ENCODE measurements at places on chromosomes 7 and 10.

- no peak for DNase-seq
Observed at GRCh38 chr10:120689777-120690529, 161.2 kb upstream of the WDR11 start.

GRCh38 chr7:134613623-134614347 lies 32.9 kb upstream of the BPGM start:
- DNase-seq = peak; percentile 100

DNA sequence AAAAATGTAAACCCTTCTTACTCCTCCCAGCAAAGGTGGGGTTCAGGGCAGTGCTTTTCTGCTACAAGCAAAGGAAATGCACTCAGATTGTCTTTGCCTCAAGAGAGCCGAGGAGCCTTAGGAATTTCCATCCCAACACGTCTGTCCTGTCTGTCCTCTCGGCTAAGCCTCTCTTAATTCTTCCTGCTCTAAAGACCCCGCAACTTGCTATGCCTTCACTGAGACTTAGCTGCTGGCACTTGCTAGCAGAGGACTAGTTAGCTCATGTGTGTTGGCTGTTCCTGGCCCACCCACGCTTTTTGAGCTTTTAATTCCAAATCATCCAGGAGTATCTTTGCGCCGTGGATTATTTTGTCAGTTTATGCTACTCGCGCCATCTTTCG lies 481 bp upstream of the NPM3 start:
- no peak for DNase-seq

DNA sequence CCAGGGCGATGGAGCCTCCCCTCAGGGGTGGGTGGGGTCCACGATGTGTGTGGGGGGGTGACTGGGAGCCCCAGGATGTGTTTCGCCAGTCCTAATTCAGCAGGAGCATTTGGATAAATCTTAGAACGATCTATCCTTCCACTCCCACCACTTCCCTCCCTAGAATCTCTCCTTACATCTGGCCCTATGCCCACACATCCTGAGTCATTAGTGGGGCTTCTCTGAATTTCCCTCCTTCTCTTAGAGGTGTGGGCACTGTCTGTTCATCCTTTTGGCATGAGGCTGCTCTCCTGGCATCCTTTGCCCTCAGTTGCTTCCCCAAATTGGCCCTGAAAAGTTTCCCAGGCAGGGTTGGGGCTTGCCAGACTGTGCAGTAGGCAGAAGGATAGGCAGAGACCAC lies 1.6 kb downstream of the GHRHR start:
- no peak for DNase-seq

DNA sequence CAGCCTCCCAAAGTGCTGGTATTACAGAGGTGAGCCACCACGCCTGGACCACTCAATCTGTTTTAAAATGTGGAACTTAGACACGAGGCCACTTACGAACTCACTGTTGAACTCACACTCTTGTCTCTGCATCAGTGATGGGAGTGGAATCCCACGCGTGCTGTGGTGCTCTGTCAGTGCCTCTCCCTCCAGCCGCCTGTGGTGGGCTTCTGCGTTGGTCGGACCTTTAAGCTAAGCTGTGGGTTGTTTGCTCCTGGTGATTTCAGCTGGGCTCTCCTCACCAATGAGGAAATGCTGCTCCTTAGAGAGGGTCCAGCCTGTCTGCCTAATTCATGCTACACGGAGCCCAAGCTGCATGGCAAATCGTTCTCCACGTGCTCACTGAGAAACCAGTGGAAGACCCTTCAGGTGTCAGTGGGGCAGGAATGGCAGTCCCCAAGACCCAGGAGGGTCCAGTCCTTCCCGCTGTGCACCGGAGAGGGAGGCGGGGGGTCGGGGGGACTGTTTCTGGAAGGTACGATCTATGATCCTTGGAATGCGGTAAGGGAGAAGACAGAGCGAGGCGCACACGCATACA lies 17.9 kb upstream of the PRKAR1B start:
- no peak for DNase-seq

DNA sequence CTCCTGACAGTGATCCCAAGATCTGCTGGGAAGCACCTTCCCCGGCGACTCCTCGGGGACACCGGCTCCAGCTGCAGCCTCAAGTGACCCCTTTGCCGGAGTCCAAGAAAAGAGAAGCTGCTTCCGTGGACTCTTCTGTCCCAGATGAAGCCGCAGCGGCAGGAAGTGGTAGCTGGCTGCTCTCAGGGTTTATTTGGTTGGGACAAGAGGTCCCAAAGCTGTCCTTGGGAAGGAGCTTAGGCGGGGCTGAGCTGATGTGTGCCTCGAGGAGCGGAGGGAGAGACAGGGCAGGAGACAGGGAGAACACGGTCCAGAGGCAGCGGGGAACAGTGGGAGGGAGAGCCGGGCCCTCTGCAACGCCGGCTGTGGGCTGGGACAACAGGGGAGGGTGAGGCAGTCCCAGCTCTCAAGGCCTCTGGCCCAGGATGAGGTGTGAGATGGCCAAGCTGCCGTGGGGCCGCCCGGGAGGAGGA lies 13.1 kb upstream of the FAM20C start:
- no peak for DNase-seq

DNA sequence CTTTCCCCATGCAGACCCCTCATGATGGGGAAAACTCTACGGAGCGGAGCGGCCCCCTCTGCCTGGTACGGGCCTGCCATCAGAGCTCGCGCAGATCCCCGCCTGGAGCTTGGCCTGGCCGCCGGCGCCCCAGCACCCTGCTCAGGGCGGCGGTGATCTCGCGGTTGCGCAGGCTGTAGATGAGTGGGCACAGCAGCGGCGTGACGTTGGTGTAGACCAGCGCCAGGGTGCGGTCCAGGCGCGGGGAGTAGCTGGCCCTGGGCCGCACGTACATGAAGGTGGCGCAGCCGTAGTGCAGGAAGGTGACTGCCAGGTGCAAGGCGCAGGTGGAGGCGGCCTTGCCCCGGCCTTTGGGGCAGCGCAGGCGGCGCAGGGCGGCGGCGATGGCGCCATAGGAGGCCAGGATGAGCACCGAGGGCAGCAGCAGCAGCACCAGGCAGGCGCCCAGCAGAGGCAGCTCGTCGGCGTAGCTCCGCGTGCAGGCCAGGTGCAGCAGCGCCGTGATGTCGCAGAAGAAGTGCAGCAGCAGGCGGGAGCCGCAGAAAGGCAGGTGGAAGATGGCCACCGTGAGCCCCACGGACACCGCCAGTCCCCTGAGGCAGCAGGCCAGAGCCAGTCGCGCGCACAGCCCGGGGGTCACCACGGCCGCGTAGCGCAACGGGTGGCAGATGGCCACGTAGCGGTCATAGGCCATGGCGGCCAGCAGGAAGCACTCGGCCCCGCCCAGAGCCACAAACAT lies 33.4 kb downstream of the TAS2R41 start:
- no peak for DNase-seq

DNA sequence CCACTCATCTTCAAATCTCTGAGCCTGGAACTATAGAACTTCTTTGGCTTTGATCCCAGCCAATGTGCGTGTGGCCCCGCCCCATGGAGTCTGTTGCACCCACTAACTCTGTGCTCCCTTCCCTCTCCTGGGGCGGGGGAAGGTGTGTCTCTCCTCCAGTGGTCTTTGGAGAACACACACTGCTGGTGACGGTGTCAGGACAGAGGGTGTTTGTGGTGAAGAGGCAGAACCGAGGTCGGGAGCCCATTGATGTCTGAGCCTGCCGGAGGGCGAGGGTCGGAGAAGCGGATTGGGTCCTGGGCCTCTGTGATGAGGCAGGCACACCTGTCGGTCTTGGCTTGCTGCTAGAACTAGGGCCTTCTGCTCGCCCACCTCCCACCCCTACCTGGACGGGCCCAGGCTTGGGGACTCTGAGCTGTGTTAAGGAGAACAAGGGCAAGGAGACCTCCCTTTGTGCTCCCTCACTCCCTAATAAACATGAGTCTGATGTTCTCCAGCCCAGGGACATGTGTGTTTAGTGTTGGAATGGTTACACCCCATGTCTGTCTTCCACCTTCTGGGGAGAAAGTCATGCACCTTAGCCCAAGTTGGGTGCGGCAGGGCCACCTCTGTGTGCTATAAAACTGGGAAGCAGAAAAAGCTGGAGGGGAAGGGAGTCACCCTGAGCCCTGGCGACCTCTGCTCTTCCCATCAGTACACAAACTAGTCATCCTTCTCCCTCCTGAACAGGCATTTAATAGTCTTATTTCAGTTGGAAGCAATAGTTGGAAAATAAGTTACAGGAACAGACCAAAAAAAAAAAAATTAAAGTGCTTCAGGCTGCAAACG lies 4.6 kb downstream of the TRAPPC14 start:
- DNase-seq = no peak

DNA sequence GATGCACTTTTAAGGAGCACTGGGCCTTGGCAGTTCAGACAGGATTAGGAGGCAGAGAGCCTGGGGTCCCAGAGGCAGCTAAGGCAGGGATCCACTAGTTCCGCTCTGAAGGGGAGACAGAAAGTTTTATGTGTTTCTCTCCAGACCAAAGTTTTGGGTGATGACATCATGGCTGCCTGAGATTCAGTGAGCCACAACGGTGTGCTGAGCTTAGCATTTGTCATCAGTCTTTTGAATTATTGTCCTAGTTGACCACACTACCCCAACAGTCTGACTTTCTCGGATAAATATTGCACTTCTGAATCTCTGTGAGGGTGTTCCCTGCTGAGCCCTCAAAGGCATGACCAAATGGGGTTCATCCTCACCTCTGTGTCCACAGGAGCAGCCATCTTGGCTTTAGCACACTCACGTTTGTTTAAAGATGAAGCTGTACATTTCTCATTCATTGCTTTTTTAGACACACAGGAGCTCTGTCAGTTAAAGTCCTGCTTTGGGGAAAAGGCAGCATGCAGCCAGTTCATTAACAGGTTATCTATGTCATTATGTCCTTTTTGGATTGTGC lies 297.7 kb upstream of the LRGUK start:
- DNase-seq = no peak

DNA sequence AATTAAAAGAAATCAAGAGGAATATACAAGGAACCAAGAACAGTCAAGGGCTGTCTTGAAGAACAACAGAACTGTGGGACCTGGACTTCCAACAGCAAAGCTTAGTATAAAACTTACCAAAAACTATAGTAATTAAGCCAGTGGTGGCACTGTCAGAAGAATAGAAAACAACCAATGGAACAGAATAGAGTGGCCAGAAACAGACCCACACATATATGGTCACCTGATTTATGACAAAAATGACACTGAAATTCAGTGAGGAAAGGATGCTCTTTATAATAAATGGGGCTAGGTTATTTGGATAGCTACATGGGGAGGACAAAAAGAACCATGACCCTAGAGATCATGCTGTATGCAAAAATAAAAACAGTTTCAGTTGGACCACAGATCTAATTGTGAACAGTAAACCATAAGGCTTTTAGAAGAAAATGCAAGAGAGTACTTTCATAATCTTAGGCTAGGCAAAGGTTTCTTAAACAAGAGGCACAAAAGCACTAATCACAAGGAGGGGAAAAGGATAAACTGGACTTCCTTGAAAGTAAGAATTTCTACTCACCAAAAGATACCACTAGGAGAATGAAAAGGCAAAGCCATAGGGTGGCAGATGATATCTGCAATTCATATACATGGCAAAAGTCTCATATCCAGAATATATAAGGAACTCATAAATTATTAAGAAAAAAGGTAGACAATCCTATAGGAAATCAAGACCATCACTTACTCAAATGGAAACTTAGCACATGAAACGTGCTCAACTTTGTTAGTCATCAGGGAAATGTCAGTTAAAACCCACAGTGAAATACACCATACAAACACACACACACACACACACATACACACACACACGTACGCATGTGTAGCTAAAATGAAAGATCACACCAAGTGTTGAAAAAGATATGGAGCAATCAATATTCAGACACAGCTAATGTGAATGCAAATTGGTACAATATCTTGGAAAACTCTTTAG lies 20.8 kb downstream of the HYCC1 start:
- no peak for DNase-seq

GRCh38 chr7:71479231-71479630 lies 347.3 kb downstream of the GALNT17 start:
- no peak for DNase-seq
